ENCODE measurements at places on chromosomes 12 and 14.

DNA sequence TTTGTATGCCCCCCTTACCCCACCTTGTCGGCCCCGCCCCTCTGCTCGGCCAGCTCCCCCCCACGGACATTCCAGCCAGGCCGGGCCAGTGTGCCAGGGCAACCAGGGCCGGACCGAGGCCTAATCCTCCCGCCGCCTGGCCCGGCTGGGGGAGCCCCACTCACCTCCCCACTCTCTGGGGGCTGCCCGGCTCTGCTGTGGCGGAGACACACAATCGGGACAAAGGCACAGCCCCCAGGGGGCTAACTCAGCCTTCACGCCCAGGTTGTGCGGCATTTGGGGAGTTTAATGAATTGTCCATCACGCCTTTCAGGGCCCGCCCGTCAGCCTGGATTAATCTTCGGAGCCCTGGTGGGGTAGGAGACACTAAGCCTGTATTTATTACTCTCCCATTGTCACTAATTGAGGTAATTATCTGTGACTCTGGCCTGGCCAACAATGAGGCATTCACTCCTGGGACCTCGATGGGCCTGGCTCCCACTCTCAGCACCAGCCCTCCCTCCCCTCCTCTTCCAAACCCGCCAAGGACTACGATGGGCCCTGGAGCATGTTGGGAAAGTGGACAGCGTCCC is 8.7 kb downstream of the WNT1 start:
- DNase-seq, result no peak

DNA sequence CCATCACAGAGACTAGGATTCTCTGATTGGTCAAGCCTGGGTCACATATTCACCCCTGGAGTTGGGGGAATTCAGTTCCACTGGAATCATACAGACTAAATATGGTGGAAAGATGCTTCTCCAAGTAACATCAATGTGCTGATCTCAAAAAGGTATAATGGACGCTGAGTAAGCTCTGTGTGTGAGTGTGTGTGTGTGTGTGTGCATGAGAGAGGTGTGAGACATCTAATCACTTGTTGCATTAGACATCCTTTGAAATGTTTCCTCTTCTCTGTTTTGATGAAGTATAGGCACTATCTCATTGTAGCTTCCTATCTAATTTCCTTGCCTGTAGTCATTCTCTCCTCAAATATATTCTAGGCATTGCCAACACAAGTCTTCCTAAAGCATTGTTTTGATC is 5.0 kb upstream of the RAB3IP start:
- DNase-seq, result no peak

GRCh38 chr12:69341328-69341727 is 6.9 kb upstream of the LYZ start:
- DNase-seq, result no peak

DNA sequence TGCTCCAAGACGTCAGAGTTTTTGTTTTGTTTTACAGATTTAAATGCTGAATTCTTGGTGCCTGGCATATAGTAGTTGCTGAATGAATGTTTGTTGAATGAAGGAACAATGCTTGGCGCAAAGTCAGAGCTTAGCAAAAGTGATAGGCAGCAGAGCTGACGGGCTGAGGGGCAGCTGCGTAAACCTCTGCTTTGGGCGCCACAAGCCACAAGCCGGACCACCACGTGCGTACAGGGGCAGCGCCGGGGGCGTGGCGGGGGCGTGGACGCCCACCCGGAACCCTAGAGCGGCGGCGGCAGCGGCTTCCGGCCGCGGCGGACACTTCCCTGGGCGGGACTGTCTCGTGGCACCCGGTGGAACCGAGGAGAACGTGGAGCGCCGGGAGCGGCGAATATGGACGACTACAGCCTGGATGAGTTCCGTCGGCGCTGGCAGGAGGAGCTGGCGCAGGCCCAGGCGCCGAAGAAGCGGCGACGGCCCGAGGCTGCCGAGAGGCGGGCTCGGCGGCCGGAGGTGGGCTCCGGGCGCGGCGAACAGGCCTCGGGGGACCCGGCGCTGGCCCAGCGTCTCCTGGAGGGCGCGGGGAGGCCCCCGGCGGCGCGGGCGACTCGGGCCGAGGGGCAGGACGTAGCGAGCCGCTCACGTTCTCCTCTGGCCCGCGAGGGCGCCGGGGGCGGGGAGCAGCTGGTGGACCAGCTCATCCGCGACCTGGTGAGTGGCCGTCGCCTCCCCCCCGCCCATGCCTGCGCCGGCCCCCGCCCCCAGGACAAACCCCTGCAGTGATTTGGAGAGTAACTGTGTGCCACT is at the start of gene FBXW8:
Gene FBXW8, plus strand, starts transcription at position 306 of the 807 bp plus-strand sequence. Its CDS starts 88 bp downstream, at position 394.
- peak; percentile 64 for DNase-seq

DNA sequence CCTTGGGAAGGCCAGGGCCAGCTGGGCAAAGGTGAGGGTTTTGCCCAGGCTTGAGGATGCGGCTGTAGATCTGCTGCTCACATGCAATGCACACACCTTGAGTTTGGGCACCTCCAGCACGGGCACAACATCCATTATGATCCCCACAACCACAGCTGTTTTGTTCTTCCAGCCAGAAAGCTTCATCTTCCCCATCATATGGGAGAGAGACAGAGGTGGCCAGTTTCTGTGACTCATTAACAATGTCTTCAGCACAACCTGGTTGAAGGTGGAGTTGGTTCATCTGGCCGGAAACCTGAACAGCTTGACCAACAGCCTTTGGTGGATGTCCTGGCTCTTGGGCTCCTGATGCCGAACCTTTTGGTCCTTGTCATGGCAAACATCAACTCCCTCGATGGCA is 163.7 kb upstream of the CCND2 start:
- no peak for DNase-seq

DNA sequence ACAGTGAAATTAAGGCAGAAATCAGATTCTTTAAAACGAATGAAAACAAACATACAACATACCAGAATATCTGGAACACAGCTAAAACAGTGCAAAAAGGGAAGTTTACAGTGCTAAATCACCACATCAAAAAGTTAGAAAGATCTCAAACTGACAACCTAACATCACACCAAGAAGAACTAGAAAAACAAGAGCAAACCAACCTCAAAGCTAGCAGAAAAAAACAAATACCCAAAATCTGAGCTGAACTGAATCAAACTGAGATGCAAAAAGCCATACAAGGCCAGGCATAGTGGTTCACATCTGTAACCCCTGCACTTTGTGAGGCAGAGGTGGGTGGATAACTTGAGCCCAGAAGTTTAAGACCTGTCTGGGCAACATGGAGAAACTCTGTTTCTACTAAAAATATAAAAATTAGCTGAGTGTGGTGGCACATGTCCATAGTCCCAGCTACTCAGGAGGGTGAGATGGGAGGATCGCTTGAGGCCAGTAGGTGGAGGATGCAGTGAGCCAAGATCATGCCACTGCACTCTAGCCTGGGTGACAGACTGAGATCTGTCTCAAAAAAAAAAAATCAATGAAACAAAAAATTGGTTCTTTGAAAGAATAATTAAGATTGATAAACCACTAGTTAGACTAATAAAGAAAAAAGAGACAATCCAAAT is 33.2 kb upstream of the LDHB start:
- no peak for DNase-seq

GRCh38 chr14:57314396-57315089 is 45.8 kb downstream of the AP5M1 start:
- no peak for DNase-seq

DNA sequence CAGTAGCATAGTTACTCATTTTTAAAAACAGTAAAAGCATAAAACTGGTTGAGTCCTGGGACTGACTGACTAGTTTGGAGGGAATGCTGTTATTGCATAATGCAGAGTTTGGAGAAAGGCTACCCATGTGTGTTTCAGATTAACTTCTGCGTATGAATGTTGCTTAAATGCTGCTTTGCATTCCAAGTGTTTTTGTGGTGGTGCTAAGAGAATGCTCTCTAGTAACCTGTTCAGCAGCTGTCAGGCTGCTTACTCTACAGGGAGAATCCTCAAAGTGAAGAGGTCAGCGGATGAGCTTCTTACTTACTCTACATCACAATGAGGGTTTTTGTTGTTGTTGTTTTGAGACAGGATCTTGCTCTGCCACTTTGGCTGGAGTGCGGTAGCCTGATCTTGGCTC is 4.3 kb downstream of the DLST start:
- no peak for DNase-seq

GRCh38 chr14:70982200-70982599 is 74.9 kb downstream of the PCNX1 start:
- no peak for DNase-seq

DNA sequence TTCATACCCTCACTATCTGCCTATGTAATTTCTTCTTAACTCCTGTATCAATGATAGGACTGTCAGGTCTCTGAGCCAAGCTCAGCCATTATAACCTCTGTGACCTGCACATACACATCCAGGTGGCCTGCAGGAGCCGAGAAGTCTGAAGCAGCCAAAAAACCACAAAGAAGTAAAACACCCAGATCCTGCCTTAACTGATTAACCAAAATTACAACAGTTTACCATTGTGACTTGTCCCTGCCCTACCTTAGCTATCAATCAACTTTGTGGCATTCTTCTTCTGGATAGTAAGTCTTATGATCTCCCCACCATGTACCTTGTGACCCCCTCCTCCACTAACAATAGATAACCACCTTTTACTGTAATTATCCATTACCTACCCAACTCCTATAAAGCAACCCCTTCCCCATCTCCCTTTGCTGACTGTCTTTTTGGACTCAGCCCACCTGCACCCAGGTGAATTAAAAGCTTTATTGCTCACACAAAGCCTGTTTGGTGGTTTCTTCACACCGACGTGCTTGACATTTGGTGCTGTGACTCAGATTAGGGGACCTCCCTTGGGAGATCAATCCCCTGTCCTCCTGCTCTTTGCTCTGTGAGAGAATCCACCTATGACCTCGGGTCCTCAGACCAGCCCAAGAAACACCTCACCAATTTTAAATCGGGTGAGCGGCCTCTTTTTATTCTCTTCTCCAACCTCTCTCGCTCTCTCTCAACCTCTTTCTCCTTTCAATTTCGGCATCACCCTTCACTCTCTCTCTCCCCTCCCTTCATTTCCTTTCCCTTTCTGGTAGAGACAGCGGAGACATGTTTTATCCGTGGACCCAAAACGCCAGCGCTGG is 11.5 kb upstream of the LGMN start:
- DNase-seq, result no peak

DNA sequence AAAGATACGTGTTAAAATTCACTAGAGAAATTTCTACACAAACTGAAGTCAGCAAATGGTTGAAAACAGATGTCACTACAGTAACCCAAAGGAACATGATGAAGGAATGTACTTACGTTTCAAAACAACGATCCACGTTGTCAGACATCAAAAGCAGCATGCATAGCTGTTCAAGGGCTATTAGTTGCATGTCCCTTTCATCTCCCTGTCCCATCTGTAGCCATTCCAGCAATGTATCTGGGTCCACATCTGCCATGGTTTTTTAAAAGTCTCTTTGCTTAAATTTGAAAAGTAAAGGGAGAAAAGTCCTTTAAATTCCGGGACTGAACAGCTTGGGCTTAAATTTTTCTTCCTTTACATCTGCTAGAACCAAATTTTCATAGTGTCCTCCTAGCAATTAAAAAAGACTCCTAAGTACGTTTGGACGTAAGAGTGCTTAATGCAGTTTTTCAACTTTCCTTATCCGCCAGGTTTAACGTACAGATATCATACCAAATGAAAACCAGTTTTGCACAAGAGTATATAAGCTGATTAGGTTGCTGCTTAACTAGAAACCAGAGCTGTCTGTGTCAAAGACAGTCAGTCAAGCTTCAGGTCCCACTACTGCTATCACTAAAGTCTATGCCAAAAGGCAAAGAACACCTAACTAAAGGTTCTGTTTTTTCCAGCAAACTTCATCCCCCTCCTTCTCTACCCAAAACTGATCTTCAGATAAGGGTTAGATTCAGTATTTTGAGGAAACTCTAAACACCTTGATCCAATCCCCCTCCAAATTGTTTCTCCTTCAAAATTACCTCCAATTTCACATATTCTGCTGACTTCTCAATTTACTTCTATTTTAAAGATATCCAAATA is 1.7 kb downstream of the HECTD1 start:
- DNase-seq, result no peak

GRCh38 chr12:116855744-116856470 is 25.3 kb downstream of the HRK start:
- no peak for DNase-seq

- no peak for DNase-seq
These were observed 115.9 kb downstream of the NAV3 start for GRCh38 chr12:77946541-77947061.

DNA sequence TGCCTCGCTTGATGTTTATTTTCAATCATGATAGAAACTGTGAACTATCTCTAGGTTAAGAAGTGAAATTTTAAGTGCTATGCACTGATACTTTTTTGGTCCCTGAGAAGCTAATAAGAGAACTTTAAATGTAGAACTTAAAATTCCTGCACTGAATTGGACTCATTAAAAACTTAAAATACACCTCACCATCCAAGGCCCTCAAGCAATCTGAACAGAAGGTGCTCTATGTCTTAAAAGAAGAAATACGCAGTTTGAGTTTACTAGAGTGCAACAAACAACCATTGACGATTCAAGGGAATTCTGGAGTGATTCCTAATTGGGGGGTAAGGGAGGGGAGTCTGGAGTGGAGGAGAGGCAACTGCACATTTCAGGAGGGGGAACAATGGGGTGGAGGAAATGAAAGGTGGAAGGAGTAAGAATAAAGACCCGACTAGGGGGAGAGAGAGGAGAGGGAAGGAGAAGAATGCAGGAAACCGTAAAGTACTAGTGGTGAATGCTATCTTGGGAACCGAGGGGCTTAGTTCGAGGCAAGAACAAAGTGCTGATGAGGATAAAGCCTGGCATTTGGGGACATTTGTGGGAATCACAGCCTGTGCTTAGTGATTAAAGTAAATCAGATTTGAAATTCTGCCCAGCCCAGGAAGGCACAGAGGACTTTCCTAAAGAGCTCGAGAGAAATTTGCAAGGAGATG is 389.7 kb downstream of the AACS start:
- DNase-seq, result no peak

- no peak for DNase-seq
These were observed 48.8 kb upstream of the CORO1C start for GRCh38 chr12:108779998-108780688.

GRCh38 chr12:57236201-57236924 is 6.9 kb downstream of the SHMT2 start:
- no peak for DNase-seq

GRCh38 chr12:119229837-119230236 is 51.1 kb downstream of the HSPB8 start:
- DNase-seq, result no peak

DNA sequence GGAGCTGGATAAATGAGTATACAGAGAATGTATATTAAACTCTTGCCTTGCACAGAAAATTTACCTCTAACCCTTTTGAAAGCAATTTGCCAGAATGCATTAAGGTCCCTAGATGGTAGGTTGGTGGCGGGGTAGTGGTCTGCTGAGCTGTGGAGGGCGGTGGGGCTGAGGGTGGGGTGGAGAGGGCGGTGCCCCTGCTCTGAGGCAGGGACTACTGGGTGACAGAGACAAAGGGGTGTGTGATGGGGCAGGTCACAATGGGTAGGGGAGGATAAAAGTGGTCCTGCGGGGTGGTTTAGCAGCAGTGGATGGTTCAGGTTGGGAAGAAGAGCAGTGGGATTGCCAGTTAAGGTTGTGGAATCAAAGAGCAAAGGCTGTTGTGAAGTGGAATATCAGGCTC is at the start of gene GARIN6:
Gene GARIN6, plus strand, starts transcription at position 301 of the 400 bp plus-strand sequence. CDS start 422 bp downstream, outside the sequence.
- no peak for DNase-seq

GRCh38 chr12:86723326-86723725 is 467.1 kb upstream of the MGAT4C start:
- DNase-seq, result no peak

GRCh38 chr12:116299665-116300328 is 22.3 kb upstream of the MED13L start:
- no peak for DNase-seq

Measured in stimulated activated CD4-positive, alpha-beta T cell treated with anti-CD3 and anti-CD28 coated beads, Interleukin-1b, Interleukin-23, amount 100 ng/mL, for 4 hours (primary cell).